ENCODE measurements at places on chromosomes 3 and 15.
A peak's percentile ranks its signal among the peaks of the same experiment; 100 is the strongest.

GRCh38 chr3:57596495-57597126 is 533 bp downstream of the ARF4 start:
- peak; percentile 98 for DNase-seq

DNA sequence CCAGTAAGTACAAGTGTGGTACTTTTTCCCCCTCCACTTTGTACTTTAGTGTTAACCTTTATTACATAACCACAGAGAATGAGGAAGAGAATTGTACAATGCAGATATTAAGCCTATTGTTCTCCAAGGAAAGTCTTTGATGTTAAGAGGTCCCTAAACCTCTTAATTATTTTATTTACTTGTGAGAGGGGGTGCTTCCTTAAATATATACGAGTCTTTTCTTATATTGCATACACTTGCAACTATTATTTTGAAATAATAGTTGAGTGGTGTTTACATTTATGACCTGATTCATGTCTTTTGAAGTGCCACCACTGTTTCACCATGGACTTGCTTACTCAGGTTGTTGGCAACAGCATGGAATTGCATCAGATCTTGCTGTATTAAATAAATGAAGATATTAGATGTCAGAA is 10.1 kb downstream of the USP3 start:
- peak; percentile 86 for DNase-seq

GRCh38 chr3:12566976-12567375 is 10.1 kb downstream of the MKRN2 start:
- no peak for DNase-seq

DNA sequence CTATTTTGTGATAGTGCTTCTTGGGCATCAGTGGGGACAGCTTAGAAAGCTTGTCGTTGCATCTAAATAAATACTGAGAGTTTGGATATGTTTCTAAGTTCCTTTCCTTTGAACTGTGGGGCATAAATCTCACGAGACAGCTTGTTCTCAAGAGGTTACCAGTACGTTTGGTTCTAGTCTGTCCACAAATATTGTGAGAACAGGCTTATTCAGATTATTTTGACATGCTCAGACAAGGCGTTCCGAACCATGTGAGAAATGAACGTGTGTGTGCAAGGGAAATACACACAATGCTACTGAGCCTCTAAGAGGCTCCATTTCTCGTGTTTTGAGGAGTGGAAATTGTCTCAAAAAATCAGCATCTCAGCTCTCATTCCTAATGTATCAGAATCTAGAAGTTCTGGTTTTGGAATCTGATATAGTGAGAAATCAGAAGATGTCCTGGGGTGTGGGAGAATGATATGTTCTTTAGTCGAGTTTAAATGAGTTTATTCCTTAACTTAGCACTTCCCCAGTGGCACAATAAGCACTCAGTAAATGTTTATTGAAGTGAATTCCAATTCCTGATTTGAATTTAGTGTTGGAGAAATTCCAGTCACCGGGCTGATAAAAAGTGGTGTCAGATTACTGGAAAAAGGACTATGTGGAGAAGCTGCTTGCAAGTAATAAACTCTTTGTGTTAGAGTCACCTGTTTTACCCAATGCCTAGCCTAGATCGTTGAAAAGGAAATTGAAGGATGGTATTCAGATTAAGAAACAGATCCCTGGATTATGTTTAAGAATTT is 481.5 kb downstream of the LPP start:
- peak; percentile 33 for DNase-seq

DNA sequence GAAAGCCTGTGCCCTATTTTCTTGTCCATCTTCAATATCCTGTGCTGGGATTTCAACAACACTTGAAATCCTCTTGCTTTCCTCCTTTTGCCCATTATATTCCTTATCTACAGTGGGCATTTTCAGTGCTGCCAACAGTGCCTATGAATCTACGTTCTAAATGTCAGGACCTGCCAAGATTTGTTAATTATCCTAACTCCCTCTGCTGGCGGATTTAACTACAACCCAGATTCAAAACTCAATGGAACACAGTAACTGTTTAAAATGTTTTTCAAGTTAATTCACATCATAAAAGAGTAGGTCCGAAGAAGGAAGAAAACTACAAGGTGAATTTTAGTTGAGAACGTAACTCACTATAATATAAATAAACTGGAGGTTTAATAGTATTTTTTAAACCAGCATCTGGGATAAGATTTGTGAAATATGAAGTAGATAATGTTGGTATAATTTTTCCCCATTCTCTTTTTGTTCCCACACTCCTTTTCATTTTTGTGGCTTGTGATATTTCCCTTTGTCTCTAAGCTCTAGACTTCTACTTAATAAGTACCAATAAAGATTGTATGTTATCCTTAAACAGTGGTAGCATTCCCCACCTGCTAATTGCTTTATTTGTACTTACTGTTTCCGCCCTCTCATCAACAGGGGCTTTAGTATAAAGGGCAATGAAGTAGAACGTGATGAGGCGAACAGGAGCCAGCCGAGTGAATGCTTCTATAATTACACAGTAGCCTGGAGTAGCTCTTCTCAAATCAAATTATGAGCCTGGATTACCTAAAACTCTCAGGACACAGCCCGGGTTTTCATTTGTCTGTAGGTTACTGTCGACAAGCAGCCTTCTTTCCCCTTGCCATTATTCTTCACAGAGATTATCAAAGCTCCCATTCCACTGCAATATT is 302.5 kb upstream of the ATP11B start:
- peak; percentile 4 for DNase-seq

DNA sequence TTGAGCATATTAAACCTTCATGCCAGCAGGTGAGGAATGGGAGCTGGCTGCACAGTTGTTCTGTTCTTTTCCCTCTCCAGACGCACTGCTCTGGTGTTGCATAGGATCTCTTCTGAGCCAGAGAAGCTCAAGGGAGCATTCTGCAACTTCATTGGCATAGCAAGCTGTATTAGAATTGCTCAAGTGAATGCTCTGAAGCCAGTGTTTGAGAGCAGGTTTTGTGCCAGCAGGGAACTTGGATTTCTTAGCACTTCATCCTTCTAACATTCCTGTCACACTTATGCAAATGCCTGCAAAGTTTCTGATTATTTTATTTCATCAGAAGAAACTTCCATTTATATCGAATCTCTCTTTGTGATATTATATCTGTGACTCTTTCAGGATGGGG is 366.6 kb downstream of the AGBL1 start:
- DNase-seq, result no peak

GRCh38 chr3:100629421-100630127 is 20.2 kb downstream of the ADGRG7 start:
- no peak for DNase-seq

DNA sequence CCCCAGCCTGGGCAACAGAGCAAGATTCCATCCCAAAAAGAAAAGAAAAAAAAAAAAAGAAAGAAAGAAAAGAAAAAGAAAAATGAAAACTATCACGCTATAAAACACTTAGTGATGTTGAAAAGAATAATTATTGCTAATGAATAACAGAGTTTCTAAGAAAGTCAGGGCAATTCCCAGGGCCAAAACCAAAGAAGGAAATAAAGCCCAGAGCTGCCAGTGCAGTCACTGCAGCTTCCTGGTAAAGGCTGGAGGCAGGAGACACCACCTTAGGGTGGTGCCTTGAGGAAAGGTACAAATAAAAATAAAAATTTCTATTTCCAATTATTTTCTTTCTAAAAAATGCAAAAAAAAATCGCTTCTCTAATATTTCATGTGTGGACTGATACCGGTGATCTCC is 19.7 kb upstream of the UACA start:
- no peak for DNase-seq

- no peak for DNase-seq
Observed at GRCh38 chr3:3085782-3086181, 24.4 kb downstream of the IL5RA start.
